ENCODE measurements at places on chromosomes 6 and 20.

- no peak for DNase-seq
These were observed 16.8 kb upstream of the KIAA1755 start for GRCh38 chr20:38277285-38277684.

- no peak for DNase-seq
These were observed 27.9 kb downstream of the RIN2 start for GRCh38 chr20:19785983-19786285.

DNA sequence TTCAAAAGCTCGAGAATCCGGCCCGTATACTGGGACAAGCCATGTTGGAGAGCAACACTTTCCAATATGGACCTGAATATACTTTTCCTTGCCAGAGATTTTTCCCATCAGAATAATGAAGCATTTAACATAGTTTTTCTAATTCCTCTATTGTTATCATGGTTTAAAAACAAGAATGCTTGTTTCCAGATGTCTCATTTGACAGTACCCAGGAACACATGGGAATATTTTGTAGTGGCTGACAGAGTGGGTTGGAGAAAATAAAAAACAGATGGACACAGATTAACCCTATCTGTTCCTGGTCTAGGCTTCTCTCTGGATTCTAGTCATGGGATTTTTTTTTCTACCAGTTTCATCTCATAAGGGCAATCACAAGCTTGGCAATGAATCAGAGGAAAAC is 164.8 kb upstream of the CEP162 start:
- DNase-seq: no peak

DNA sequence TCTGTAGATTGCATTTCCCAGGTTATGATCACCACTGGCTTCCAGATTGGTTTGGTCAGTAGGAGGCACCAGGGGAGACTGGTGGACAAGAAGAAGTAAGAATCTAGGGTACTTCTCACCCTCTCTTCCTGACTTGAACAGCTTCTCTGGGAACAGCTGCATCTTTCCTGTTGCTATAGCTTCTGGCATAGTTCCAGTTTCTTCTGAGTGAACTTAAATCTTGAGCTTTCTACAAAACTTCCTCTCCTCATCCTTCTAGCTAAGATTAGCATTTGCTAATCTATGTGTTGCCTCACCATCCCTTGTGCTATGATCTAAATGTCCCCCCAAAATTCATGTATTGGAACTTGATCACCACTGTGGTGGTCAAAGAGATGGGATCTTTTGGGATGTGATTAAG is 724.6 kb downstream of the UTRN start:
- DNase-seq: no peak

DNA sequence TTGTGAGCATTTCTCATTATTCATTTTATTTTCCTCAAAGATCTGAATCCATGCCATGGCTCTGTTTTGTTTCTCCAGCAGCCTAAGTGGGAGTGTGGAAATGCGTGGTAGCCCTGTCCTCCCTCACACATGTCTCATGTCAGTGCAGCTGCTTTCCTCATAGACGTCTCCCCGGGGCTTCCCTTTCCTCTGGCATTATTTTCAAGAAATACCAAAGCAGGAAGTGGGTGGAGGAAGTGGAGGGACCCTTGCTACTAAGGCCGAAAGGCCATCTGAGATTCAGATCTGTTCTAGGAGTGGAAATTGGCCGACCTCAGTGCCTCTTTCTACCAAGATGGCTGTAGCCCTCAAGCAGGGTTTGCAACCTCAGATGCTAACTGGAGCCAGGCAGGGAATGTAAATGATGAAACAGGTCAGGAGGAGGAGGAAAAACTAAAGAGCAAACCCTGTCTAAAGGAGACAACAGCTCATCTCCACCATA is 420.9 kb upstream of the PLCB4 start:
- DNase-seq: no peak

DNA sequence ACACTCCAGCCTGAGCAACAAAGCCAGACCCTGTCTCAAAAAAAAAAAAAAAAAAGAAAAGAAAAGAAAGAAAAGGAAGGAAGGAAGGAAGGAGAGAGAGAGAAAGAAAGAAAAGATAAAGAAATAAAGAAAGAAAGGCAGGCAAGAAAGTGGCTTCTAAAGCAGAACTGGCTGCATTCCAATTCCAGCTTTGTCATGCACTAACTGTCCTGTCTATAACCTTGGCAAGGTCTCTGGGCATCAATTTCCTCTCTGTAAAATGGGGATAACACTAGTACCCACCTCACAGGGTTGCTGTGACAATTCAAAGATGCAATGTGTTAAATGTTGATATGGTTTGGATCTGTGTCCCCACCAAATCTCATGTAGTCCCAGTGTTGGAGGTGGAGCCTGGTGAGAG is 28.0 kb downstream of the RING1 start:
- DNase-seq: no peak

DNA sequence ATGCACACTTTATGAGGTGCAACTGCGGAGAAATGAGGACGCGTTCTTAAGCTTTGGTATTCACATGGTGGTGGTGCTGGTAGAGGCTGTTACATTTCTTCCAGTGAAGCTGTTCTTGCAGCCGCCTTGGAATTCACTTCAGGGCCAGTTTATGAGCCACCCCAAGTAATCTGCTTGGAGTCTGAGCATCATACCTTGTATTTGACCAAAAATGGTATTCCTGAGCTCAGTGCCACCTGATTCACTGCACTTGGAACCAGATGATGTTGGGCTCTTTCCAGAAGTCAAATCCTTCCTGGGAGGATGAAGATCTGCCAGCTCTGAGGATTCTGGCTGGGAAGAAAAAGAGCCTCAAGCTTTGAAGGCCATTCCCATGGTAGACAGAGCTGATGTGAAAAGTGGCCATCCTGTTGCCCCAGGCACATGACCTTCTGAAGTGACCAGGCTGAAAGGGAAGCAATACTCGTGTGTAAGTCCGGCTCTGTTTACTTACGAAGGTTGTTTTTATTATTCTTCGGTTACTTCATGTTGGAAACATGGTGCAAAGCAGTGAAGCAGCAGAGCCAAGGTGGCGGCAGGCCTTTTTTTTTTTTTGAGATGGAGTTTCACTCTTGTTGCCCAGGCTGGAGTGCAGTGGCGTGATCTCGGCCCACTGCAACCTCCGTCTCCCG is 7.7 kb downstream of the MANBAL start:
- no peak for DNase-seq

GRCh38 chr20:50636601-50637540 is 54.5 kb downstream of the RIPOR3 start:
- no peak for DNase-seq

- no peak for DNase-seq
These were observed 141.6 kb upstream of the EYA4 start for GRCh38 chr6:133099573-133099972.

DNA sequence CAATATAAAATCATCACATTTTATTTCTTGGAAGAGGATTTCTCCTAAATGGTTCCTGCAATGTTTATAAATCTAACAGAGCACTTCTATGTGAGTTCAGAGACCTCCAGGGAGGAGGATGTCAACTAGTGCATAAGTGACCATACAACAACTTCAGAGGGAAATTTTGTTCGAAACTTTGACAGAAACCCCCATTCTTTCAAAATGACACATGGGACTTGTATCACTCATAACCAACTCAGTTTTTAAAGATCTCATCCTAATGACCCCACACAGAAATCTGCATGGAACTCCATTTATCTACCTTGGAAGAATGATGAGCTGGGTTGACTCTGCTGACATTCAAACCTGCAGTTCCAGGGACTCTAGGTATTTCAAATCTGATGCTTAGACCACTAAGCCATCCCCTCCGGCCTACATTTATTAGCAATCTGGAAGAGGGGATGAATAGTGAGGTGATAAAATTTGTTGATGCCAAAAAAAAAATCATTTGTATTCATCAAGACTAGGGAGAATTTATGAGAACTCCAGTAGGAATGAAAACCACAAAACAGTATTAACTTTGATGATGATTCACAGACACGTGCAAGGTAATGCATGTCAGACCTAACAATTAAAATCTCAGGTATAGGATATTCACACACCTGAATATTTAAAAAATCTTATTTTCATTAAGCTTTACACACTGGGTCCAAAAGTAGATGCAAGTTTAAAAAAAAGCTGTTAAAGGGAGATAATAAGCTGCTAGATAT is 153.0 kb downstream of the REV3L start:
- DNase-seq: no peak

DNA sequence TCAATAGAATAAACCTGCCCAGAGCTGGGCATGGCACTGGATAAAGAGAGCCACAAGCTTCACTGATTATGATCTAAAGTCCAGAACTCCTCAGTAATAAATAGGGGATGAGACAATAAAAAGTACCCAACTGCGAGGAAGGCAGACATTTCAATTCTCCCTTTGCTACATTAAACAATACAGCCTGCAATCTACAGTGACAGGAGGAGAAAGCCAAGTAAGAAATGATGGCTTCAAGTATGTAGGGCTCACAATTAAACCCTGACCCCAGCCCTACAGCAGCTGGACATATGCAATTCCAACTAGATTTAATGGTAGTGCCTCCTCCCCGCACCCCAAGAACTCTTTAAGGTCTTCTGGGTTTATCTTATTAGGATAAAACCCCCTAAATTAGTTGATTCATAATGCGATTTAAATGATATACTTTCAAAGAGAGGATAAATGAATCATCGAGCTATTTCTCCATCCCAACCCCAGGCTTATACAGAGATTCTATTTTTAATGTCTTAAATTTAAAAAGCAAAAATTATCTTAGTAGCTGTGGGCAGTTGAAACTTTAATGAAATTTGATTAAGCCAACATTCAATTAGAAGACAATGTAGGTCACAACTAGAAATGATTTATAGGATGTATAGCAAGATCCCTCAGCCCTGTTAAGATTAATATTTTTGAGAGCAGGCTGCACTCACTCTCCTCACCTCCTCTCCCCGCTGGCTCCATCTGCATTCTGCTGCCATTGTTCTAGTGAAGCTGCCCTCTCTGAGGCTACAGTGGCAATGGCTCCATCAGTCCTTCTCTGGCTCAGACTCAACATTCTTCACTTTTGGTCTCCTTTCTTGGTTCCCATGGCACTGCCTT is 57.1 kb downstream of the OGFRL1 start:
- DNase-seq: no peak

- no peak for DNase-seq
These were observed 26.1 kb upstream of the IPCEF1 start for GRCh38 chr6:154382740-154383139.

GRCh38 chr6:88111991-88112390 is 54.2 kb downstream of the CNR1 start:
- no peak for DNase-seq

- DNase-seq: no peak
These were observed 49.9 kb upstream of the RANBP9 start for GRCh38 chr6:13761361-13762036.

- no peak for DNase-seq
These were observed 191.6 kb upstream of the SNX9 start for GRCh38 chr6:157631412-157631811.

DNA sequence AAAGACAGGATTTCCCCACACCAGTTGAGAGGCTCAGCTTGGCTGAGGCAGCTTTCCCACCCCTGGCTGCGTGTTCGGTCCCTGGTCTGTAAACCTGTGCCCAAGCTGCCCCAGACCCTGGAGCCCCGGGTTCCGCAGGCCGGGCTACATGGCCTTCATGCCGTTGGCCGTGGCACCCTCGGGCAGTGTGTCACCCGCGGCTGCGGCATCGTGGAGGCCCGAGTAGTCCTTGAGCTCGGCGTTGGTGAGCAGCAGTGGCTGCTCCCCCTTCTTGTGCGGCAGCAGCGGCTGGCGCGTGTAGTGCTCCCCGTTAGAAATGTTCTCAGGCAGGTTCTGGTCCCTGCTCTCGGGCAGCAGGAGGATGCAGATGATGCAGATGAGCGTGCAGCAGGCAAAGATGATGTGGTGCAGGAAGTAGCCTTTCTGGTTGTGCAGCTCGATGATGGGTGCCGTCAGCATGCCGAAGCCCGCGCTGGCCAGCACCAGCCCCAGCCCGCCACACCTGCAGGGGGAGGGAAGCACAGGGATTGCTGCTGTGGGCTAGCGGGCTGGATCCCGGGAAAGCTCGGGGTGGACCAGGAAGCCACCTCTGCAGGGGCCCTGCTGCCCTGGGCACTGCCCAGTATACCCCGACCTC is 14.3 kb downstream of the PSMG4 start:
- no peak for DNase-seq

GRCh38 chr6:14765721-14766390 is 480.0 kb upstream of the JARID2 start:
- no peak for DNase-seq

DNA sequence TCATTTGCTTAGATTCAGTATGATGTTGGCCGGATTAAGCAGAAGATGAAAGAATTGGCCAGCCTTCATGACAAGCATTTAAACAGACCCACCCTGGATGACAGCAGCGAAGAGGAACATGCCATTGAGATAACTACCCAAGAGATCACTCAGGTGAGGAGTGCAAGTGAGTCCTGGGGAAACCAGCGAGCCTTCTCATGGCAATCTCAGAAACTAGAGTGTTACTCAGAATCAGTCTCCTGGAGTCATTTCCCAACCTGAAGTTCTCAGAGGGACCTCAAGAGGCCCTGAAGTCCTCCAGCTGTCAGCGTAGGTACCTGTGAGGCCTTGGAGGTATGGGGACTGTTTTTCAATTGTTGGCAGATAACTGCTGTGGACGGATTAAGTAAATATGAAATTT is 16.9 kb downstream of the STX16 start:
- DNase-seq: no peak

Data from activated T-cell treated with anti-CD3 and anti-CD28 coated beads, Interleukin-2, amount 50 U/mL, for 1 hour (primary cell).